NCI-H526 (cell line): ENCODE measurements at places on chromosomes 3 and 15.

DNA sequence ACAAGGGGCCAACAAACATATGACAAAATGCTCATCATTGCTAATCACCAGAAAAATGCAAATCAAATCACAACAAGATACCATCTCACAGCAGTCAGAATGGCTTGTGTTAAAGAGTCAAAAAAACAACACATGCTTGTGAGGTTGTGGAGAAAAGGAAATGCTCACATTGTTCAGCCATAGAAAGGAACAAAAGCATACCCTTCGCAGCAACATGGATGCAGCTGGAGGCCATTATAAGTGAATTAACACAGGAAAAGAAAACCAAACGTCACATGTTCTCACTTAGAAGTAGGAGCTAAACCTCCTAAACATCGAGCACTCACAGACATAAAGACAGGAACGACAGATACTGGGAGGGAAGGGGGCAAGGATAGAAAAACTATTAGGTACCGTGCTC lies 678.4 kb upstream of the GRM7 start:
- DNase-seq, result no peak

- DNase-seq, result no peak
Measured at GRCh38 chr3:69322158-69322509, 63.8 kb downstream of the FRMD4B start.

GRCh38 chr3:193850084-193850619 lies 257.1 kb downstream of the OPA1 start:
- no peak for DNase-seq

GRCh38 chr3:136377508-136377907 lies 127.4 kb downstream of the PCCB start:
- DNase-seq, result no peak

DNA sequence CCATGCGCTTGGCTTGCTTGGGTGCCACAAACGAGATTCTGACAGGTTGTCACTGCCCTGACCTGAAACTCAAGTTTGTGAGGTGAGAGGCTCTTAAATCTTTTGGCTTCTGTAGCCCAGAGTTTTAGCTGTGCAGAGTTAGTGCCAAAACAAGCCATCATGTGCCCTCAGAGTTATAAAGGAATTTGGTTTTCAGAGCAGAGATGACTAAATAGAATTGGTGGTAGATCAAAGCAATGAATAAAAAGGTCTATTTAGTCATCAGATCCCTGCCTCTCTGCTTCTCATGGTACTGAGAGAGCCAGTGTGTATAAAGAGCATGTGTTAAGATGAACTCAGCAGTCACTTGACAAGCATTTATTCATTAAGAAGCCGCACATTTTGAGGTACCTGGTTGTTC lies 207.5 kb upstream of the DPH6 start:
- DNase-seq, result no peak

- no peak for DNase-seq
Measured at GRCh38 chr15:90451053-90451850, 63.2 kb downstream of the IQGAP1 start.
